Left renal cortex interstitium (tissue), 4 donors: ENCODE measurements at places on chromosomes 16 and 17. TPM values are rescaled to one million over a fixed set of nuclear protein-coding genes. Genes with fewer than 3 reads are reported as not detected.

DNA sequence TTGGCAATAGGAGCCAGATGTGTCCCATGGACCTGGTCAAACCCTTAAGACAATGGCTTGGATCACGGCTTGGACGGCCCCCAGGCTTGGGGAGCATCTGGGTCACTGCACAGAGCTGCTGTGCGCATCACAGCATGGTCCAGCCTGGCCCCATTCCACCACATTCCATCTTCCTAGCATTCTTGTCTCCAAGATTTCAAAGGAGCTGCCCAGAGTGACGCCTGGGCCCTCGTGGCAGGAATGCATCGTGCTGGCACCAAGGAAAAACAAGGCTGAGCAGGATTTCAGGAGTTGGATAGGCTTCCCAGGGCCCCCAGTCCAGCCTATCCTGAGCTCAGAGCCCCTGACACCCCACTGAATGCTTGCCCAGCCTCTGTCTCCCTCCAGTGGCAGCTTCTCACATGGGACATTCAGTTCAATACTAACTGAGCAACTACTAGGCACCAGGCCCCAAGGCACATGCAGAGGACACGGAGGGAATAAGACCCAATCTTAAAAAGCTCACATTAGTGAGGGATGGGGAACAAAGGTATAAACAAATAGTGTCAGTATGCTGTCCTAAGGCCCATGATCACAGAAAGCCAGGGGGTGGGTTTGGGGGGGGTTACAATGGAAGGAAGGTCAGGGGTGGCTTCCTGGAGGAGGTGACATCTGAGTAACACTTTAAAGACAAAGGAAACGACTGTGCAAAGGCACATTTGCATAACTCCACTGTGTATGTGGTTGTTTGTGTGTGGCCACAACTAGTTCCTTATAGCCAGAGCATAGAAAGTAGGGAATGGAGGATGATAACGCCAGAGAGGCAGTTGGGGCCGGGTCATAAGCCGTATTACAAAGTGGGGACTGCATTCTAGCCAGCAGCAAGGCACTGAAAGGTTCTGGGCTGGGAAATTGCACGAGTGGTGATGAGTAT, 34.1 kb downstream of the TK2 start:
- no peak for DNase-seq

DNA sequence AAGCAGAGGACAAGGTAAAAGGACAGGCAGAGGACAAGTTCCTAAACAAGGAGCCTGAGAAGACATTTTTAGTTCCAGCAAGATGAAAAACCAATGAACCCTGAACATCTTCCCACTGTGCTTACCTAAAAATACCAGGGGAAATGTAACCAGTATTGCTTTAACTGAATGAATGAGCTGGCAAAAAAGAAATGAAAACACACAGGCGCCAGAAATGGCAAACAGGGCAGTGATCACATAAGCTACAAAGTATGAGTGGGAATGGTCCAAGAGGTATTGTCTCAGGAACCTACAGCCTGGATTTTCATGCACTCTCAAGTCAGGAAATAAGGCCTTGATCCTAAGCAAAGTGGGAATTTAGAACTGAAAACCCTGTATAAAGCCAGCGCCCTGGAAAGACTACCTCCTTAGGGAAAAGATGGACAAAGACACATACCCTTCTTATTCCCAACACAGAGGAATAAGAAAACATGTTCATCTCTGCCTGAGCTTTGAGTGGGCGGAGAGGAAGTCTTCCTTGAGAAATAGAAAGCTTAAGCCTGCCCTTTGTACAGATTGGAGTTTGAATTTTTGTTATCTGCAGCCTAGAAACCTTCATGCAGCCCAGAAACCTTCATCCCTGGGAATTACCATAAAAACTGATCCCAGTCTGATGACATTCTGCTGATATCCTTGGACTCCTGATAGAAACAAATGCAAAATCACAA, 2.1 kb downstream of the CMTM2 start:
- no peak for DNase-seq

MT1F gene
- polyA plus RNA-seq, result 43.8 TPM

DNA sequence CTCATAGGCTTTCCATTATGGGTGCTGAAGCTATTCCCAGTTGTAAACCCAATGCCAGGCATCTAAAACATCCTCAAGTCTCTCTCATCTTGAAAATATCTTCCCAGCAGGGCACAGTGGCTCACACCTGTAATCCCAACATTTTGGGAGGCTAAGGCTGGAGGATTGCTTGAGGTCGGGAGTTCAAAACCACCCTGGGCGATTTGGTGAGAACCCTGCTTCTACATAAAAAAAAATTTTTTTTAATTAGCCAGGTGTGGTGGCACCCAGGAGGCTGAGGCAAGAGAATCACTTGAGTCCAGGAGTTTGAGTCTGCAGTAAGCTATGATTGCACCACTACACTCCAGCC, 13.0 kb upstream of the EEF2K start:
- no peak for DNase-seq

DNA sequence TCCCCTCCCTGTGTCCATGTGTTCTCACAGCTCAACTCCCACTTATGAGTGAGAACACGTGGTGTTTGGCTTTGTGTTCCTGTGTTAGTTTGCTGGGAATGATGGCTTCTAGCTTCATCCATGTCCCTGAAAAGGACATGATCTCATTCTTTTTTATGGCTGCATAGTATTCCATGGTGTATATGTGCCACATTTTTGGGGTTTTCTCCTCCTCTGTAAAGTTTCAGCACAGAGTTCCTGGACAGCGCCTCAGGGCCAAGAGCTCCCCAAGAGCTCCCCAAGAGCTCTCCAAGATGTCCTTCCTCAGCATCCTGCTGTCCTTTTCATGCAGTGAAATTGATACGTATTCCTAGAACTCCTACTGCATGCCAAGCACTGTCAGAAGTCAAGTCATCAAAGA, 6.9 kb upstream of the ABAT start:
- DNase-seq, result no peak

- DNase-seq, result no peak
These were observed 92.3 kb downstream of the PITPNC1 start for GRCh38 chr17:67469208-67469980.

CAPNS2 gene
- 0.21 TPM for polyA plus RNA-seq

GRCh38 chr17:48610282-48611211, at the start of gene HOXB7:
Gene HOXB7, minus strand, starts transcription at chr17:48611017. Its CDS starts 99 bp downstream, at chr17:48610918.
- no peak for DNase-seq

DNA sequence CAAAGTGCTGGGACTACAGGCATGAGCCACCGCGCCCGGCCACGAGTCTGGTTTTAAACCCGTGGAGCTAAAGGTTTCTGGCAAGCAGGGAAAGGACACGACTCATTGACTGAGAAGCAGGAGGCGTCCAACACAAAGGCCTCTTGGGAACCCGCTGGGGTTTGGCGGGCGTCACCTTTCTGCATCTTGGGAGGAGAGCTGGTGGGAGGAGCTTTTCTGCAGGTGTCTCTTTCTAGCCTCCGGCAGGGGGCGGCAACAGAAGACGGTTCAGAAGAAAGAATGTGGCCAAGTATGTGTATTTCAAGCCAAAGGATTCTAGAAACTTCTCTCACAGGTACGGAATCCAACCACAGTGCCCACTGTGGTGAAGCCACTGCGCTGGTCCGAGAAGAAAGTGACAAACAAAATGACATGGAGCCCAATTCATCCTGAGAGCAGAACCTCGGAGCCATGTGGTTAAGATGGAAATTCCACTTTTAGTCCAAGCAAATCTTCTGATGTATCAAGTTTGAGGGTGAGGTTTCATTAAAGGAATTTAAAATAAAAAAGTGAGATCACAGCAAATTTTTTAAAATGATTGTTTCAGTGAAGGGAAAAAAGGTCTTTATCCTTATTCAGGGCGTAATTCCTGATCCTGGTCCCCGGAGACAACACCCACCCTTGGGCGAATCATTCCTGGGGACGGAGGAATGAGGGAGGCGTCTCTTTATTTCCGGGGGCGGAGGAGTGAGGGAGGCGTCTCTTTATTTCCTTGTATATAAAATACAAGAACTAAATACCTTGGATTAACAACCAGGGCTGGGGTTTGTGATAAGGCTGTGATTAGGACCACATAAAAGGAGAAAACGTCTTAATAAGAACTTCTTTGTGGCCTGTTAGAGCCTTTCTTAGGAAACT, 97.6 kb downstream of the MRM3 start:
- DNase-seq, result no peak

CHAD gene
- 0.68 TPM for polyA plus RNA-seq

MYCBPAP gene
- polyA plus RNA-seq, result 1.5 TPM

DNA sequence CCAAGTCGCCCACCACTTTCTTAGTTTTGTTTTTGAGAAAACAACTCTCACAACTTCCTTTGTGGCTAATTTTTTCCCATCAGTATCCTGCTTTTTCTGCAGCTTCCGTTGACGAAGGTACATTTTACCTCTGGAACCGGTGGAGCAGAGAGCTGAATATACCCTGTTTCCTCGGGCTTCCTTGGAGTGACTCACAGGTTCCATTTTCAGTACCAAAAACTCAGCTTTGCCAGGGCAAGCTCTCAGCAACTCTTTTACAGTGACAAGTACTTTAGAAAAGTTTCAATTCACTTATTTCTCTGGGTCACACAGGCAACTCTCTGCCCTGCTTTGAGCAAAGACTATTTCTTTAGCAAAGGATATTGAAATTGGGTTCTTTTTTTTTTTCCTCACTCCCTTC, 318.9 kb downstream of the SNX29 start:
- DNase-seq, result no peak

BAIAP3 gene
- polyA plus RNA-seq, result 4.9 TPM

HAS3 gene
- polyA plus RNA-seq, result 3.9 TPM

DNA sequence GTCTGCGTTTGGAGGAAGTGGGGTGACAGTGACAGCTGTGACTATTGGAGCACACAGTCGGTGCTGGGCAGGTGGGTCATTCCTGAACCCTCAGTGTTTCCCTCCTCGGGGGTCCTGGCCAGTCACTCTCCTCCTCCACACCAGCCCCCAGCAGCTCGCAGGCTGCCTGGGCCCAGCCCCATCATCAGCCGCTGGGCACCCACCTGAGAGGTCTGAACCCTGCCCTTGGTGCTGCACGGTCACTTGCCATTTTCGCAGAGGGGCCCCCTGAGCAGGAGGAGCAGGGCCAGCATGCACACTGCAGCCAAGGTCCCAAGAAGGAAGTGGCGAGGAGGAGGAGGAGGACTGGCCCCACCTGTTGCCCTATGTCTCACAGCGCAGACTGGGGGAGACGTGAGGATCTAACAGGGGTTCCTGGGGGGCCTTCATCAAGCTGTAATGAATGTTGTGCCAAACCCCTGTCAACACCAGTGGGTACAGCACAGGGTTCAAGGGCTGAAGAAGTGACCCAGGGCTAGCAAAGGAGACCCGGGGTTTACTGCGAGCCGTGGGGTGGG, 23.0 kb downstream of the JPH3 start:
- DNase-seq, result no peak

GRCh38 chr17:28885951-28886350, 11.6 kb downstream of the FLOT2 start:
- no peak for DNase-seq

GRCh38 chr17:75260641-75261335, 618 bp downstream of the GGA3 start:
- no peak for DNase-seq
